ENCODE measurements at places on chromosomes 5 and 9.

- DNase-seq = no peak
Measured at GRCh38 chr9:556199-556598, 285.3 kb upstream of the DMRT1 start.

DNA sequence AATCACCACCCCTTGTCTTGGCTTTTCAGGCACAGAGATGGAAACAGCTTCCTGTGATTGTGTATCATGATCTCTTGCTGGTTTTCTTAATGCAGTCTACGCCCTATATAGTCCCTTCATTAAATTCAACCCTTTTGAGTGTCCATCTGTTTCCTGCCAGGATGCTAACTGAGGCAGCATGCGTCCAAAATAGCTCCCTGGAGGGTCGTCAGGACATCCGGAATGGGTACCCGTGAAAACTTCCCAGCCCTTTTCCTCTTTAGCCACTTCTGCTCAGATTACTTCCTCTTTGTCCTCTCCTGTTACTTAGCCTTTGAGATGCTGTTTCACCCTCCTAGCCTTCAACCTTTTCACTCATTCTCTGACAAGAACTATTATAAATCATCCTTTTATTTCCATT is 79.8 kb upstream of the KLF9 start:
- no peak for DNase-seq

- DNase-seq = no peak
Measured at GRCh38 chr5:136776022-136776927, 410.9 kb upstream of the TRPC7 start.

- DNase-seq = no peak
Measured at GRCh38 chr9:135247227-135247930, 159.9 kb downstream of the OLFM1 start.

GRCh38 chr5:90344689-90345088 is 64.9 kb downstream of the CETN3 start:
- no peak for DNase-seq

GRCh38 chr9:117595650-117596049 is 108.6 kb upstream of the TLR4 start:
- no peak for DNase-seq

GRCh38 chr5:94524841-94525697 is 93.3 kb downstream of the KIAA0825 start:
- no peak for DNase-seq

- no peak for DNase-seq
Measured at GRCh38 chr5:87183896-87184295, 83.8 kb upstream of the RASA1 start.

GRCh38 chr5:36298552-36298951 is 3.1 kb downstream of the RANBP3L start:
- no peak for DNase-seq

GRCh38 chr9:117250610-117251215 is 164.1 kb downstream of the ASTN2 start:
- DNase-seq = no peak

GRCh38 chr9:21023861-21024260 is 7.6 kb downstream of the HACD4 start:
- DNase-seq = no peak

GRCh38 chr9:5480919-5481318 is 29.4 kb upstream of the PDCD1LG2 start:
- no peak for DNase-seq

- no peak for DNase-seq
Measured at GRCh38 chr5:84433461-84433860, 48.8 kb upstream of the EDIL3 start.

- DNase-seq = no peak
Measured at GRCh38 chr9:88218726-88219125, 80.5 kb upstream of the SPATA31C2 start.

GRCh38 chr5:41871852-41872251 is 1.6 kb upstream of the OXCT1 start:
- no peak for DNase-seq

DNA sequence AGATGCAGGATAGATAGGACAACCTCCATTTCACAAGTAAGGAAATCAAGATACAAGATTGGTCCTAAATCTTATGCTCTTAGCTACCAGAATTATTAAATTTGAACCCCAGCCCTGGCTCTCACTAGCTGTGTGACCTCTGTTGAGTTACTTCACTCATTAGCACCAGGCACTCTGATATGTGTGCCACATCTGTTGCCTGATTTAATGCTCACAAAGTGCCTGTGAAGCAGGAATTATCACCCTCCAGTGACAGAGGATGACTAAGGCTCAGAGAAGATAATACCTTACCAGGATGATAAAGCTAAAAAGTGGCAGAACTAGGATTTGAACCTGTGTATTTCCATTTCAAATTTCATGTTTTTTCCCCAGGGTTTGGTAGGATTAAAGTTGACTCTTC is 110.0 kb downstream of the PLPPR1 start:
- DNase-seq = no peak

DNA sequence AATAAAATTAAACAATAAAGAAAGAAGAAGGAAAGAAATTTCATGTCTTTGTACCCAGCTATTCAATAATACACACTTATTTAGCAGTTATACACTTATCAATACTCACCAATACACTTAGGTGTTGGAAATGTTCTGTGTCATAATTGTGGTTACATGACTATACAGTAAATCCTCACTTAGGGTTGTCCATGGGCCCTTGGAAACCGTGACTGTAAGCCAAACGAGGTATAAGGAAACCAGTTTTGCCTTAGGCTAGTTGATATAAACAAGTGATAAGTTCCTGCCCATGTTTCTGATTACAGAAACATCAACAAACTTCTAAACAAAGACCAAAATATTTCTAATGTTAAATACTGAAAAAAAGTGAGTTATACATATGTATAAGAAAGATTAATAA is 10.0 kb upstream of the SLCO4C1 start:
- no peak for DNase-seq

GRCh38 chr5:93926831-93927620 is 185.6 kb upstream of the POU5F2 start:
- DNase-seq = no peak
